ENCODE measurements at places on chromosomes 12 and 14. TPM values are rescaled to one million over a fixed set of nuclear protein-coding genes. Genes with fewer than 3 reads are reported as not detected.

Gene TUNAR
- polyA plus RNA-seq = 0.73 TPM

Gene KRT82
- polyA plus RNA-seq = not detected

DNA sequence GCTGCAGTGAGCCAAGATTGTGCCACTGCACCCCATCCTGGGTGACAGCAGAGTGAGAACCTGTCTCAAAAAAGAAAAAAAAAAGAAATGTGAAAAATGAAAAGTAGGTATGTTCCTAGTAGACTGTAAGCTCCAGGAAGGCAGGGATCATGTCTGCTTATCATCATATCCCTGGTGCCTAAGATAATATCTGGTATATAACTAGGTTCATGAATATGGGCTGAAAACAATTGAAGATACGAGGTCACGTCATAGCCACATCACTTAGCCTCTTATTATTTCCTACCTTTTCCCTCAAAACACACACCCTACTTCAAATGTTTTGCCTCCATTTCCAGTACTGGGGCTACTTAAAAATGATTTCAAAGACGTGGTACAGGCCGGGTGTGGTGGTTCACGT, 3.0 kb downstream of the POU6F1 start:
- no peak for DNase-seq

GRCh38 chr14:73173092-73173735, 36.9 kb downstream of the PSEN1 start:
- DNase-seq = peak; percentile 20

DNA sequence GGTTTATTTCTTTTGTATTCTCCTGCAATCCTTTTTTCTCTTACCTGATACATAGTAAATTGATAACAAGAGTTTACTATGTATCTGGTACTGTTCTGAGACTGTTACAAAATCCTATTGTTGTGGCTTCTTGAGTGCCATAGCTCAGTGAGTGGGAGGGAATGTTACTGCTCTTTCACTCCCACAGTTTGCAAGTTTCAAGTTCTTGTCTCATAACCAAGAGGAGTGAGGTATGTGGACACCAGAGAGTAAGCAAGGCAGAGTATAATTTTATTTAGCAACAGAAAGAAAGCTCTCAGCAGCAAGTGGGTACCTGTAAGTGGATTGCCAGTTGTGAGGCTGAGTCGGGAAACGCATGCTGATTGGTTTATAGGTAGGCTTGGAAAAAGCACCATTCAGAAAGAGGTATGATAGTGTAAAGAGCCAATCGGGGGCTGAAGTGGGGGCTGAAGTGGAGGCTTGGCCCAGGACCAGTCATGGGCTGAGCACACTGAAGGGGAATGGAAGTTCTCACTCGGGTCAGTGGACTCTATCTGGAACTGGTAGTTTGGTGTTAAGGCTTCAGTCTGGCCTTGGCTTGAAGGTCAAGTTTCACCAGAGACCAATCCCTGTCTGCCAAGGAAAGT, 850.8 kb downstream of the TMTC2 start:
- DNase-seq = no peak

DNA sequence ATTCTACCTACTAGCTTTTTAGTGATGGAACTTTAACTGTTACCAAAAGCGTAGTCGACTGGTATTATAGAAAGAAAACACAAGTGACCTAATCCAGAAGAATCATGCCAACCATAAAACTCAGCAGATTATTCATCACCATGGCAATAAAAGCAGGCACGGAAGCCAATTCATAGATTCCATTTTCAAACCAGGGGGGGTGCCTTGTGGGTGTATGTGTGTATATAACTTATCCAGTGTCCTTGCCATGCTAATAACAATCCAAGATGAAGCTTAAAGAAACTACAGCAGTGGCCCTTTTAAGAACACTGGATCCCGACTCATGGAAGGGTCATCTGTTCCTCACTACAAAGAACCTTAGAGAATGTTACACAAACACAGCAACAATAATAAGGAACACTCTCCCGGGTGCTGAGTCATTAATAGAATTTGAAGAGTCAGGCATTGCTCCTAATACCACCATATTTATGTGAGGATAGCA, 61.0 kb downstream of the EPS8 start:
- DNase-seq = no peak

GRCh38 chr14:96631621-96632362, 129.6 kb downstream of the PAPOLA start:
- DNase-seq = no peak

- no peak for DNase-seq
Measured at GRCh38 chr14:58227096-58227819, 17.4 kb upstream of the PSMA3 start.

GRCh38 chr12:53090105-53090504, 7.4 kb upstream of the IGFBP6 start:
- DNase-seq = no peak

DNA sequence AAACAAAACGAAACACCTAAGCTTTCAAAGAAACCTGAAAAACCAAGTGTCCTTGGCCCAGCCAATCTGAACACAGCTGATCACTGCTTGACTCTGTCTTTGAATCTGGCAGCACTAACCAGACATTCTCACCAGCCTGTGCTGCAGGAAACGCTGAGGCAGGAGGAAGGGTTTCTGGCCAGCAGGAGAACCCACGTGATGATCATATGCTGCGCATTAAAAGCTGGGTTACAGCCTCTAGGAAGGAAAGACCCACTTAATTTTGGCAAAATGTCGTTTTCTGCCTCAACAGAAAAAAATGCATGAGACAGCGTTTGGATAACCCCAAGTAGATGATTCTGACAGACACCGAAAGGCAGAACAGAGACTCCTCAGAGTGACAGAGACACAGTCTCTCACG, 9.8 kb downstream of the APPL2 start:
- no peak for DNase-seq
